C1 segment of cervical spinal cord (tissue), 14 donors: ENCODE measurements at places on chromosomes 12 and 14.
A peak's percentile ranks its signal among the peaks of the same experiment; 100 is the strongest.

GRCh38 chr14:101862177-101862576, 100.7 kb downstream of the PPP2R5C start:
- no peak for DNase-seq

DNA sequence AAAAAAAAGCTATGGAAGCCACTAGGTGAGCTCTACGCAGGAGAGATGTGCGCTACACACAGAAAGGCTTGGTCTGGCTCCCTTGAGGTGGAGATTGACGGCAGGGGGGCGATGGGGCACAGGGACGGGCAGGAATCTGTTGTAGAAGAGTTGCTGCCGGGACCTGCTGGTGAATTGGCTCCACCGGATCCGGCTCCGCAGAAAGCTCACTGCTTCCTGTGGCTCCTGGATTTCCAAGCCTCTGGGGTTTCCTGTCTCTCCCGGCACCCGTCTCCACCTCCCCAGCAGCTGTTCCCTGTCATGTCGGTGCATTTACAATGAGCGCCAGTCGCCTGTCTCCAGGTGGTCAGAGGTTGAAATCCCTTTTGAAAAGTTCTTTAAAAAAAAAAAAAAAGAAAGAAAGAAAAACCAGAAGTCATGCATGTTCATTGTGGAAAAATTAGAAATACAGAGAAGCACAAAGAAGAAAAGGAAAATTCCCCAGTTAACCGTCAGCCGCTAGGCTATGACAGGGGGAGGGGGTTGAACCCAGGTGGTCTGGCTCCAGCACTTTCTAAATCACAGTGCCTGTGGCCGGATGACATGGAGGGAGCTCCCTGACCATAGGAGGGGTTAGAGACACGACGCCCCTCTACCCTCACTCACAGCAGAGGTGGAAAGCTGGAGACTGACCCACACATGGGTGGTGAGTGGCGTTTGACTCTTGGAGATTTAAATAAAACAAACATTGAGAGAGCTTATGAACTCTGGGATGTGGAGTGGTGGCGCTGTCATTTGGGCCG, 20.8 kb downstream of the FAM222A start:
- no peak for DNase-seq

DNA sequence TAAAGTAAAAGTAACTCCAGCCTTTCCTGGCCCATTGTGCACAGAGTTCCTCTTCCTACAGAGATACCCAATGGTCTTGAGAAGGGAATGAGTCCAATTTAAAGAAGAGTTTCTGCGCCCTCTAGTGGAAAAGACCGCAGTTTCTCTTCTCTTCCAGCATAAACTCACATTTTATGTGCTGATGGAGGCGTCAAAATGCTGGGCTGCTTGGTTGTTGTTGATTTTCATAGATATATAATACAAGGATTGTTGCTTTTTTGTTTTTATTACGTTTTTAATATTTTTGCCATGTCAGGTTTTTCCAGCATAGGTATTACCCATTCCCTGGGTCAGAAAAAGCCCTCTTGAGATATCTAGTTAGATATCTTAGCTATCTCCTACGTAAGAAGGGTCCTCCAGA, 356.9 kb upstream of the STXBP6 start:
- DNase-seq, result no peak

DNA sequence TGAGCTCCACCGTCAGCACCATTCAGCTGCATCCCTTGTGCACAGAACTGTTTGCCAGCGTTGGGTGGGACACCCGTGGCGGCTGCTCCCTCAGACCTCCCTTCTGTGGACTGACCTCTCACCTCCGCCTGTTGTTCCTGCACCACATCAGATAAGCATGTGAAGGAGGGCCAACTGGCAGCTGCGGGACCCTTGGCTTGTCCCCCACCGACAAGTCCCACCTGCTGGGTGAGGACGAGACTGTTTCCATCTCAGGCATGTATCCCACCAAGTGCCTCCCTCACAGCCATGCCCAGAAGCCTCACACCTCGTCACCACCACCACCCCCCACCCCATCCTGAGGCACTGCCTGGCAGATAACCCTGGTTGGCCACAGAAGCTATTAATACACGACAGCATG, 18.6 kb upstream of the TEAD4 start:
- no peak for DNase-seq

GRCh38 chr14:80933282-80933681, 8.3 kb downstream of the CEP128 start:
- no peak for DNase-seq

GRCh38 chr12:131836193-131836592, 8.0 kb downstream of the MMP17 start:
- no peak for DNase-seq

DNA sequence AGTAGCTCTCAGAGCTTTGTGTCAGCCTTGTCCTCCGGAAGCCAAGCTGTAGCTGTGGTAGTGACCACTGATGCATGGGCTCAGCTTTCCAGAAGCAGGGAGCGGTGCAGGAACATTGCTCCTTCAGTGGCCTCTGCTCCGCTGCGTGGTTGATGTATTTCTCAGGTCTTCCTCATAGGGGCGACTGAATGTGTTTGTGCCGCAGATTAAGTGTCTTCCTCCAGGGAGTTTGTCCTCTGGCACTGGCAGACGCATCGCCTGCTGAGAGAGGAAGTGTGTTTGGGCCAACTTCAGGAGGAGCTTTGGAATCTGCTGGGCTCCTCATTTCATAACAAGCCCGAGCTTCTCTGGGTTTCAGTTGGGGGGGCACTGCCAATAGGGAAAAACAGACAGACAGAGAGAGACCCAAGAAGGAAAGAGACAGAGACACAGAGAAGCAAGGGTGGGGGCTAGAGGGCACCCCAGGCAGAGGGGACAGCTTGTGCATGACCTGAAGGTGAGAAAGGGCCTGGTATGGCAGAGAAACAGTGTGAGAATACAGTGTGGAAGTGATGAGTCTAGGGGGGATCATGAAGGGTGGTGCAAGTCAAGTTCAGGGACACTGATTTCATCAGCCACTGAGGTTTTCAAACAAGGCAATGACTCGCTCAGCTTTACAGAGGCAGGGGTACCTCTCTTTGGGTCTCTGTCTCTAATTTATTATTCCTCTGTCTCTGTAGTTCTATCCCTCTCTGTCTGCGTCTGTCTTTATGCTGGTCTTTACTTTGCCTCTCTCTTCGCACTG, 69.4 kb upstream of the PRIMA1 start:
- DNase-seq, result no peak

DNA sequence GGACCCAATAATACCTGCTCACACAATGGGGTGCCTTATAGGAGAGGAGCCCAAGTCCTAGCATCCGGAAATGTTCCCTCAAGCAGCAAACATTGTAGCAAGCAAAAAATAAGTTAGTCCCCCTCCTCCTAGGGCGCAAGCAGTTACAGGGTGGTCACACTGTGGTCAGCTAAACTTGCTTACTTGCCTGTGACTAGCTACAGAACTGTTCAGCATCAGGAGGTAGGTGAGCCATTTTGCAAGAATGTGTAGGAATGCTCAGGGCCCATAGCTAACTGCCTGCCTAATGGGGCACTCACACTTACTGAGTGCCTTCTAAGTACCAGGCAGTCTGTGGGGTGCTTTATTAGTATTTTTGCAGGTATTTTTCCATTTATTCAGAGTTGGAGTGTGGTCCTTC, 154.6 kb upstream of the GRIN2B start:
- DNase-seq, result no peak

- DNase-seq, result no peak
These were observed 24.1 kb upstream of the ADIPOR2 start for GRCh38 chr12:1666685-1667162.

- DNase-seq, result no peak
These were observed 58.8 kb upstream of the DYNC1H1 start for GRCh38 chr14:101905614-101906013.

GRCh38 chr14:77224212-77224611, 42.6 kb downstream of the TMEM63C start:
- DNase-seq, result no peak

GRCh38 chr12:42763682-42764081, 174.1 kb upstream of the PRICKLE1 start:
- no peak for DNase-seq

- DNase-seq, result no peak
These were observed 272.8 kb upstream of the FAR2 start for GRCh38 chr12:28876196-28876798.

GRCh38 chr14:68589447-68590200, 203.2 kb downstream of the ZFP36L1 start:
- DNase-seq, result no peak

- no peak for DNase-seq
These were observed 7.5 kb downstream of the SHMT2 start for GRCh38 chr12:57236925-57237595.

GRCh38 chr12:66235626-66236281, 46.7 kb downstream of the IRAK3 start:
- no peak for DNase-seq

GRCh38 chr14:21098076-21098891, at the start of gene ZNF219:
Gene ZNF219, minus strand, starts transcription at chr14:21098655. Its CDS starts 5,064 bp downstream, at chr14:21093591.
- peak; percentile 36 for DNase-seq

DNA sequence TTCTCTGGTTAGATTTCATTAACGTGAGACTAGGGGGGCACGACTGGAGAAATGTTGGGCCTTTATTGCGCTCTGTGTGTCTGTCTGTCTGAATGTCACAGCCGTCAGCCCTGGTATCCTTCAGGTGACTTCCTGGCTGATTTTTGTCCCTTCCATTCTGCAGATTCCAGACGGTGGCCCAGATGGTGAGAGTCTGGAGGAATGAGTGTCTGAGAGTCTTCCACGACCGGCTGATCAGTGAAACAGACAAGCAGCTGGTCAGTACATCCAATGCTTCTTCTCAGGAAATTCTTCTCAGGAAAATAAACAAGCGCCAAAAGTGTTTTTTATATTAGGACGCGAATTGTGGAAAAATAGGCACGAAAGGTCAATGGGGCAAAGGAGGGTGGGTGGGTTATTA, 93.5 kb downstream of the CCDC92 start:
- DNase-seq, result no peak

DNA sequence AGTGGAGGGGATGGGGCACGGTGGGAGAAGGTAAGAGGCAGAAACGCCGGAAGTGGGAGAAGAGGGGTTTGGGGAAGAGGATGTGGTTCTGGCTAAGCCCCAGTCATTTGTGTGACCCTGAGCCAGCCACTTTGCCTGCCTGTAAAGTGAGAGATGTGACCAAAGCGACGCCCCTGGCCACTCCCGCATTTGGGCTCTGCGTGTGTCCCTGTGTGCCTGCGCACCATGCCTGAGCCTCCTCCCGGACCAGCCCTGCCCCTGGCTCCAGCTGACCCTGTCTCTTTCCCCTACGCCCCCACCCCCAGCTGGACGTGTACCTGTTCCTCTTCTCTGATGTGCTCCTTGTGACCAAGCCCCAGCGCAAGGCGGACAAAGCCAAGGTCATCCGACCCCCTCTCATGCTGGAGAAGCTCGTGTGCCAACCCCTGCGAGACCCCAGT, 8.0 kb downstream of the PLEKHG6 start:
- no peak for DNase-seq

GRCh38 chr12:93784339-93785086, 107.3 kb downstream of the CRADD start:
- DNase-seq, result no peak

DNA sequence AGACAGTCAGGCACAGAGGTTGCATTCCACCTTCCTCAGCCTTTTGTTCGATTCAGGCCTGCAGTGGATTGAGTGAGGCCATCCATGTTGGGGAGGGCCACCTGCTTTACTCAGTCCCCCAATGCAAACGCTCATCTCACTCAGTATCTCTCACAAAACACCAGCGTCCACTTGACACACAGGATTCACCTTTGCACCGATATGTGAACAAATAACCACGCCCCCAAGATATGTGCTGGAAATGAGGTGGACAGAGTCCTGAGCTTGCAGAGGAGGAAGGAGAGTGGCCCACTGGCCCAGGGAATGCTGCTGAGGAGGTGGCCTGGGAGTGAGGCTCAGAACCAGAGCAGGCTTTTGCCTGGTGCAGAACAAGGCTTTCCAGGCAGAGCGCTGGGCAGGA, 60.7 kb downstream of the DNAH10 start:
- DNase-seq, result no peak

DNA sequence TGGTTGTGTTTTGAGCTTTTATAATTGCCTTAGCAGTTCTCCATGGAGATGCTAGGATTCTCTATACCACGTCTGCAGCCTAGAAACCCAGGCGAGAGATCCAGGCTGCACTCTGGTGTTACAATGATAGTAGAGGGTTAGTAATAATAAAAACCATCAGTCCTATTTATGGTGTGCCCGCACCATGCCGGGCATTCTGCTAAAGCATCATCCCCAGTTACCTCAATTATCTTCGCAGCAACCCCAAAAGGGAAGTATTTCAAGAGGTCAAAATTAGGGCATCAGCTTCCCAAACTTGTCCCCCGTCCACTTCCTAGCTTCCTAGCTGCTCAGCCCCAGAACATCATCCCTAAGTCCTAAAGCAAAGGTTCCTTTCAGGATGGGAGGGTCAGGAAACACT, 3.2 kb downstream of the SYNE3 start:
- DNase-seq, result no peak

DNA sequence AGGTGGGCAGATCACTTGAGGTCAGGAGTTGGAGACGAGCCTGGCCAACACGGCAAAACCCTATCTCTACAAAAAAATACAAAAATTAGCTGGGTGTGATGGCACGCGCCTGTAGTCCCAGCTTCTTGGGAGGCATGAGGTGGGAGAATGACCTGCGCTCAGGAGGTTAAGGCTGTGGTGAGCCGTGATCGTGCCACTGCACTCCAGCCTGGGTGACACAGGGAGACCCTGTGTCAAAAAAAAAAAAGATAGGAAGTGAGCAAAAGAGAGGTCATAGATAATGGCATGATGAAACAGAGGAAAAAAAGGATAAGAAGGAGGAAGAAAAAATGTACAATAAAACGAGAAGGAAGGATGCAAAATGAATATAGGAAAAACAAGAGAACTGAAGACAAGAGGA, 159.5 kb downstream of the ETV6 start:
- DNase-seq, result no peak

GRCh38 chr12:1797011-1797901, 23.1 kb upstream of the LRTM2 start:
- DNase-seq, result no peak

GRCh38 chr12:95709152-95709551, 81.4 kb downstream of the NTN4 start:
- no peak for DNase-seq

DNA sequence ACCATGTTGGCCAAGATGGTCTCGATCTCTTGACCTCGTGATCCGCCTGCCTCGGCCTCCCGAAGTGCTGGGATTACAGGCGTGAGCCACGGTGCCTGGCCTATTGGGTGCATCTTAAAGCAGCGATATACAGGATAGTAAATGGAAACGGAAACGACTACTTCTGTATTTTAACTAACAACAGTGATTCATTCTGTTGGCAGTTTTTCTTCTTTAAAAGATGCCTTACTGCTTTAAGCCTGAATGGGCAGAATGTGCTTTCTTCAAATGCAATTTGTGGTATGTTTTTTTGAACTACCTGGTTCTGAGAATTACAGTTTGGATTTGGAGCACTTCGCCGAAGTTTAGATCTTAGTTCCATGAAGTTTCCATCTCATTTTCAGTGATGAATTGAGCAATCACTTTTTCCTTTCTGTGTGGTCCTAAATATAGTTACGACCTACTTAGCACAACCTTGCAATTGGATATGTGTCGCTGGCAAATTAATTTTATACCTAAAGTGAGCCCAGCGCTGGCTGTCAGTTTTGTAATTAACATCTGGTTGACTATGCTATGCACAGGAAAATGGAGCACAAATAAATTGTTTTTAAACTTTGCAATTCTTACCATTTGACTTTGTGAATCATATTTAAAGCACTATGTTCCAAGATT, 53.6 kb upstream of the EIF5 start:
- DNase-seq, result no peak
